ENCODE measurements at places on chromosomes 7 and 10.

GRCh38 chr7:141541375-141541774 is 9.8 kb upstream of the AGK start:
- DNase-seq: no peak

GRCh38 chr7:1537535-1538412 is 7.3 kb downstream of the MAFK start:
- peak; percentile 93 for DNase-seq

- DNase-seq: no peak
Observed at GRCh38 chr10:109774121-109774440, 149.2 kb downstream of the XPNPEP1 start.

- no peak for DNase-seq
Observed at GRCh38 chr10:47048526-47048905, 137.3 kb downstream of the PTPN20 start.

DNA sequence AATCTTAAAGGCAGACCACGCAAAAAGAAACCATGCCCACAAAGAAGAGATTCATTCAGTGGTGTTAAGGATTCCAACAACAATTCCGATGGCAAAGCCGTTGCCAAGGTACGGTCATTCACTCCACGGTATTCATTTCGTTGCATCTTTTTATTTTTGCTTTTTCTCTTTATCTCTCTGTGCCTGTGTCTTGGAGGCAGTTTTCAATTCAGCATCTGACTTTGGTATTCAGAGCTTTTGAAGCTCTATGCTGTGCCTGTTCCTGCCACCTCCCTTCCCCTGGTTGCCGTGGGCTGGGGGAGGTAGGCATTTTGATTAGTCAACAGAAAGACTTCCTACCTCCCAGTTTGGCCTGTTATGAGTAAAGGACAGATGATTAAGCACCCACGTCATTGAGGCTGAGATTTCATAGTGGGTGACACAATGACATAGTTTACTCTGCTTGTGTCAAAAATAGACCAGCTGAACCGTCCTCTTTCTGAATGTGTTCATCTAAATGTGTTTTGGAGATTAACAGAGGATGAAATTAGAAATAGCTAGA is 149.5 kb downstream of the ARID5B start:
- DNase-seq: no peak

- DNase-seq: peak; percentile 87
Observed at GRCh38 chr7:95916573-95917297, 144.4 kb downstream of the DYNC1I1 start.

DNA sequence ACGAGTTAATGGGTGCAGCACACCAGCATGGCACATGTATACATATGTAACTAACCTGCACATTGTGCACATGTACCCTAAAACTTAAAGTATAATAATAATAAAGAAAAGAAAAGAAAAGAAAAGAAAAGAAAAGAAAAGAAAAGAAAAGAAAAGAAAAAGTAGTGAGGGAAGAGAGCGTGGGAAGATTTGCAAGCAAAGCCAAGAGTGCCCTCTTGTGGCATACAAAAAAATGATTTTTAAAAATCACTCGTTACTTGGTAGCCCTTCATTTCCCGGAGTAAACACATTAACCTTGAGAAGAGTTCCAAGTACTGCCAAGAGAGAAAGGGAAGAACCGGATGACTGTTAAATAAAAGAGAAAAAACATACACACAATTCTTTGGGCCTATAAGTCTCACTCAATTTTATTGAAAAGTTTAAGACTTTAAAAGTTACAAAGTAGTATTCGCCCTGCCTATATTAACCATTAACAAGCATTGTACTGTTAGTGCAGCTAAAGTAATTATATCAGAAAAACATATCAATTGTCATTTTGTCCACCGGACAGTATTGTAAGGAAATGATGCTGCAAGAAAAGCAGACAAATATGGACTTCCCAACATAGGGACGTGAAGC is 6.2 kb upstream of the CH25H start:
- DNase-seq: no peak

Data from tibial nerve (tissue), 4 donors.